Activated CD8-positive, alpha-beta memory T cell treated with anti-CD3 and anti-CD28 coated beads, Interleukin-2, amount 10 ng/mL, durations not matched to agents 7 days and 5 days (primary cell): ENCODE measurements at places on chromosomes 3 and 15. TPM values are rescaled to one million over a fixed set of nuclear protein-coding genes. Genes with fewer than 3 reads are reported as not detected.

DNA sequence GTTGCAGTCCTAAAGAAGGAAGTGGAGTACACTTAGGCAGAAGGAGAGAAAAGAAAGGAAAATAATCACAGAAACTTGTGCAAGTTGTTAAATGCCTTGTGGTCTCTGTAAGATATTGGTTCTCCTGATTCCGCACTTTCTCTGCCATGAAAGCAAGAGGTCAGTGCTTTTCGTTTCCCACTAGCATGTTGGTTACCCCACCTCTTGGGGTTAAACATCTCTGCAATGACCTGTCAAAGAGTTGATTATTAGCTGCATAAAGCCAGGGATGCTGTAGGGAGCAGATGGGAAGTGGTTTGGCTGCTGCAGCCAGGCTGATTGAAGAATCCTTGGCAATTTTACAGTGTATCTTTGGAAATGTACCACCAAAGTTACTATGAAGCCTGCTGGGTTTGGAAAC is 33.3 kb downstream of the ZNF609 start:
- DNase-seq, result no peak

GRCh38 chr15:55775316-55775715 is 32.4 kb upstream of the PRTG start:
- DNase-seq, result no peak

GRCh38 chr15:98567951-98568350 is 80.4 kb upstream of the IGF1R start:
- no peak for DNase-seq

Gene INSYN1
- total RNA-seq, result not detected

Gene LIPC
- 5.3 TPM for total RNA-seq

- DNase-seq, result no peak
These were observed 141.1 kb downstream of the NR1D2 start for GRCh38 chr3:24086206-24086605.

DNA sequence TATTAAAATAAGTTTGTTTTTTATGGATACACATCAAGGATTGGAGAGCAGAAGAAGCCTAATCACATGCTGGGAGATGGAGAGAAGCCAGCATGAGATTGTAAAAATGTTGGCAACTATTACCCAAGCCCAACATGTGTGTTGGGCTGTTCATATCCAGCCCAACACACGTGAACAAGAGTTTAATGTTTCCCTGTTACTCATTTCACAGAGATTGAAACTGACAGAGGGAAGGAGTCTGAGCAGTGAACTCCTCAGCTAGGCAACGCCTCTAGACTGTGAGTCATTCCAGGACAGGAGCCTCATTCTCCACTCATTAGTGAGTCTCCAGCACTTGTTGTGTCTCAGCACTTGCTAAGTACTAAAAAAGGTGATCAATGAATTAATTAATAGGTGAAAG is 43.2 kb upstream of the CMSS1 start:
- DNase-seq, result no peak

DNA sequence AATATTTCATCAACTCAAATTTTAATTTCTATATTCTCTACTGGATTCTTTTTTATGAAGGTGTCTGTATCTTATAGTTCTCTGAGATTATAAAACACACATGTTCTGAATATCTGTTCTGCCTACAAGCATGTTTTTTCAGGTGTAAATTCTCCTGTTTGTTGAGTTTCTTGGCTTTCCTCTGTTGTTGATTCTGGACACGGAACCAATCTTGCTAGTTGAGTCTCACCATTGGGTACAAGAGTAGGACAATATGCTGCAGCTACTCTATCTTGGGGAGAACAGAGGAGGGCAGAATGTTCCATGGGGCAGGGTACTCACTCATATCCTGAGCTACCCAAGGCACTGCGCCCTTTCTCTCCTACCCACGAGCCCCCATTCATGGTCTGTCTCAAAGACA is 104.9 kb downstream of the GREM1 start:
- no peak for DNase-seq

GRCh38 chr15:38994310-38994709 is 429.7 kb upstream of the RASGRP1 start:
- DNase-seq, result no peak

- DNase-seq, result peak; percentile 73
These were observed 106.6 kb downstream of the LRIG1 start for GRCh38 chr3:66394019-66394752.
